ENCODE measurements at places on chromosomes 3 and 15.
A peak's percentile ranks its signal among the peaks of the same experiment; 100 is the strongest.

- DNase-seq = no peak
Measured at GRCh38 chr3:95036526-95037021, 973.7 kb downstream of the NSUN3 start.

GRCh38 chr3:155917781-155918180 lies 47.3 kb downstream of the GMPS start:
- no peak for DNase-seq

DNA sequence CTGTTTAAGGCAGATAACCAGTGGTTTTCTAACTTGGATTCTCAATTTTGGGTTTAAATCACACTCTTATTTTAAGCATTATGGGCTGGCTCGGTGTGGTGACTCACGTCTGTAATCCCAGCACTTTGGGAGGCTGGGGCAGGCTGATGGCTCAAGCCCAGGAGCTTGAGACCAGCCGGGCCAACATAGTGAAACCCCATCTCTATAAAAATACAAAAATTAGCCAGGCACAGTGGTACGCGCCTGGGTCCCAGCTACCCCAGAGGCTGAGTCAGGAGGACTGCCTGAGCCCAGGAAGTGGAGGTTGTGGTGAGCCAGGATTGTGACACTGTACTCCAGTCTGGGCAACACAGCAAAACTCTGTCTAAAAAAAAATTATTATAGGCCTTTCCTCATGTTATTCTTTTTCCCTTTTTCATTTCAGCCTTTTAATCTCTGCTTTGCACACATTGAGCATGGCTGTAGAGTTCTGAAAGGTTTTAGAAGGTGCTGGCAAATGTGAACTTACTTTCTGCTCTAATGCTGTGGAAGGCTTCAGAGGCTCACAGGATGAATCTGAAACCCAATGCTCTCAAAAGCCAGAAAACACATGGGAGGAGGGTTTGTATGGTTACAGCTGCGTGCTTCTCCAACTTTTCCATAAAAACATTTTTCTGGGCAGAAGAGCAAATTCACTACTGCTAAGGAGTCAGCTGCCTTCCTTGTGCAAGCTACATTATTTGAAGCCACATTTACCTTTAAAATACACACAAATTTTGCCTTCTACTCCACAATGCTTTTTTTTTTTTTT lies 32.5 kb downstream of the CHAC1 start:
- DNase-seq = no peak

- no peak for DNase-seq
Measured at GRCh38 chr15:81146006-81146405, 11.9 kb downstream of the CFAP161 start.

DNA sequence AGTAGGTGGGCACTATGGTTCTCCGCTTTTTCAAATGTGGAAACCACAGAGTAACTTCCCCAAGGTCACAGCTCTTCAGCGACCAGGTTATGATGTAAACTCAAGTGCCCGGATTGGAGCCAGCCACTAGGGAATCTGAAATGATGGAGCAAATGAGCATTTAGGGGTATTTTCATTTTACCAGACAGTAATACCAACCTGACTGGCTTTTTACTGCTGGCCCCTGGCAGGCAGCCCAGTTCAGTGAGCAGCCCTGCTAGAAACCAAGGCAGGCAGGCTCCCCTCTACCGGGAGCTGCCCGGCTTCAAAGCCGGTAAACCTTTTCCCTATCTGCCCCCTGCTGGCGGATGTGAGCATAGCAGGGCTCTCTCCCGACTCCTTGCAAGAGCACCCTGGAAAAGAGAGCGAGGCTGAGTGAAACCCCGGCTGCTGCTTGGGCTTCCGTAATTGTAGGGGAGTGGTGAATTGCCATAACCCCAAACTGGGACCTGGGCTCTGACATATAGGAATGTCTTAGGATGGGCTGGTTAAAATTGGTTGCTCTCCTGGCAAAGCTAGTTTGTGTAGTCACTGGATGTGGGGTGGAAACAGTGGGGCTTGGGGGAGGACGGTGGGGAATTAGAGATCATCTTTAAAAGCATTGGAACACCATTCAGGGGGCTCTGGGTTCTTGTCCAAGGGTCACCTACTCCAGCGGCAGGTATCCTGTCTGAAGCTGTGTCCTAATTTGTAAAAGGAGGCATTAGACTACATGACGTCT lies 98.0 kb upstream of the TNFAIP8L3 start:
- DNase-seq = peak; percentile 88

- DNase-seq = no peak
Measured at GRCh38 chr3:193046371-193046770, 128.7 kb upstream of the MB21D2 start.

DNA sequence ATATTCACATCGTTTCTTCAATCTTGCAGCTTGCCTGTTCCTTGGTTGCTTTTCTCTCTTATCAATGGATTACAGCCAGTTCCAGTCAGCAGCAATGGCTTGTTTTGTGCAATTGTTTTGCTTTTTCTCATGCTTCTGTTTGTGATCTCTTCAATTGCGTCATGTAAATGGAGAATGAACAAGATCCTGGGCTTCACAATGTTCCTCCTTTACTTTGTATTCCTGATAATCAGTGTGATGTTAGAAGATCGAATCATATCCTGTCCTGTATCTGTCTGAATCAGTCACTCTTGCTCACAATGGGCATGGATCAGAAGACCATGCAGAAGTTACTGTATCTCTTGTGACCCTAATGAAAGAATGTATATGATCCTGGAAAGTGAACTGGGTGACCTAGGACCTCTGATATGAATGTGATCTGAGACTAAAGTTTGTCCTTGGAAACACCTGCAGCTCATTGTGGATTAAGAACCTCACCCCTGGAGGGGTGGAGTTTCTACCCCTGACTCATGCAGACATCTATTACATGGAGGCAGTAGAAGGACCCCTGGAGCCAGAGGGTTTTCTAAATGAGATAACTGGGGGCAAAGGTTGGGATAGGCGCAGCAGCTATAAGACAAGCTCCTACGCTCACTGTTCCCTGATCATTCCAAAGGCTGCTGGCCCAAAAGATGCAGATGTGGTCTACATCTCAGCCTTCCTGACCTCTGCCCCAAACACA lies 32.2 kb downstream of the SLC24A1 start:
- no peak for DNase-seq

DNA sequence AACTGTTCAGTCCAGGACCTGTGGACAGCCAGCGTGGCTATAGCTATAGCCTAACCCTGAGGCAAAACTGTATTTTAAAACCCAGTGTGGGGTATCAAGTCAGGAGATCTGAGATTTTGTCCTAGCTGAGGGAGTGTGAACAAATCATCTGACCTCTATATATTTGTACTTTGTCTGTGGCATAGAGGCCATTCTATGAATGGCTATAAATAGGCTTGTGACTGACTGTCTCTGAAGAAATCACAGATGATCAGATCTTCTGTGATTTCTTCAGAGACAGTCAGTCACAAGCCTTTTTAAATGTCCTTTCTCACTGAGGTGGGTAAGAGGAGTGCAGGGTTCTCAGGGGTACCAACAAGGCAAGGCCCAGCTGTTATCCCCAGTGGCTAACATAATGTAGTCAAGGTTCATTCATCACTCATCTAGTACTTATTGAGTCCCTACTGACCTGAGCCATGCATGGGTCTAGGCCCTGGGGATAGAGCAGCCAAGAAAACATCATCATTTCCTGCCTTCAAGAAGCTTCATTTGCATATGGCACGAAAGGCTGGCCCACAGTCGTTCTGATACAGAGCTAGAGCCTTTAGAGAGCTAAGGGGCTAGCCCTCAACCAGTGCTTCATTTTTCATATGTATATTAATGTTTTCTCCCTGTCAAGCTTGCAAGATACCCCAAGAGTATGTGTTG lies 53.3 kb downstream of the TIPARP start:
- DNase-seq = no peak

- DNase-seq = no peak
Measured at GRCh38 chr3:47096959-47097358, 67.0 kb downstream of the SETD2 start.

- DNase-seq = no peak
Measured at GRCh38 chr3:53865732-53866499, 16.0 kb downstream of the ACTR8 start.

GRCh38 chr15:98888820-98889479 lies 118.6 kb downstream of the PGPEP1L start:
- no peak for DNase-seq

DNA sequence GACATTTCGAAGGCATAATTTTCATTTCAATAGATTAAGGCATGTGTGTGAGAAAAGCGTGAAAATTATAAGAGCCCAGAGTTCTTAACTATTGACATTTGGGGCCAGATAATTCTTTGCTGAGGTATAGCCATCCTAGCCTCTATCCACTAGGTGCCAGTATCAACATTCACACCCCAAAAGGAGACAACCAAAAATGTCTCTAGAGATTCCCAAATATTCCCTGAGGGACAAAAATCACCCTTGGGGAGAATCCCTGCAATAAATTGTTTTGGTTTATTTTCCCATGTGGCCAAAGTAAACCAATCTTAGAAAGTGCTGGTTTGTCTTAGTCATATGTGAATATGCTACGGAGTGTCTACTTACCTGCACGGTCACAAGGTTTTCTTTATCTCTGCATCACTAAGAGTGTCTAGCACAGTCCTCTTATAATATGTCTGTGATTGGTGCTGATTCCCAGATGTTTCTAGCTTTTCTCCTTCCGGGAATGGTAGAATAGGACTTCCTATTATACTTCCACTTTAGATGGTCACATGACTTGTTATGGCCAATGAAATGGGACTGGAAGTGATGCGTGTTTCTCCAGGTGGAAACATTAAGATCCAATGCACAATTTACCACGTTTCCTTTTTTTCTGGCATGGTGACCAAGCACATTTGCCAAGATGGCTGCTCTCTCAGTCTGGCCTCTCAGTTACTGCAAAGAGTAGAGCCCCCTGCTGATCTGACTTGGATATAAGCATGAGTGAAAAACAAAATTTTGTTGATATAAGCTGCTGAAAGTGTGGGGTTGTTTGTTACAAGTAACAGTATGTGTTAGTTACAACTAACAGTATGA lies 8.0 kb upstream of the KBTBD8 start:
- peak; percentile 18 for DNase-seq

DNA sequence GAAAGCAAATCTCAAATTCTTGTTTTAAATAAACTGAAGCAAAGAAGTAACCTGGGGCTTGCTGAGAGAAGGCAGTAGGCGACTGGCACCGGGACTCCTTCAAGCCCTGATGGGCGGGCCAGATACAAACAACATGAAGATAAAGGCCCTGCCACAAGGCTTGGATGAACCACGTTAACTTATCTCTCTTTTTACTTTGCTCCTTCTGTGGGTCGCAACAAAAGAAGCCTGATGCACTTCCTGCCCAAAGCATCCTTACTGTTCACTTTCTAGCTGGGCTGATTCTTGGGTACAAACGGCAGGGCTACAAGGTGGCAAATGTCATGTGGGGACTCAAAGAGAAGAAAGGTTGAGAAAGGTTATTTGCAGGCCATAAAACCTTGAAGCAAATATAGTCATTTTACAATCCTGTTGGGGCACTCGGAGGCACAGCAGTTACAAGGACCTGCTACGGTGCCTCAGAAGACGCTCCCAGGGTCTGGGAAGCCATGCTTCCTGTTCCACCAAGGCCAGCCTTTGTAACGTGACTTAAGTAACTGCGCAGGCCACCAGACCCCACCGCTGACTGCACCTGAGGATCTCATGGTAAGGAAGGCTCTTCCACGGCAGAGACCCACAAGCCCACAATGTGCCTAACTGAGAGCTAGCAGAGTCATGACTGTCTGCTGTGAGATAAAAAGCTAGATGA lies 71.1 kb downstream of the CHSY1 start:
- DNase-seq = no peak

DNA sequence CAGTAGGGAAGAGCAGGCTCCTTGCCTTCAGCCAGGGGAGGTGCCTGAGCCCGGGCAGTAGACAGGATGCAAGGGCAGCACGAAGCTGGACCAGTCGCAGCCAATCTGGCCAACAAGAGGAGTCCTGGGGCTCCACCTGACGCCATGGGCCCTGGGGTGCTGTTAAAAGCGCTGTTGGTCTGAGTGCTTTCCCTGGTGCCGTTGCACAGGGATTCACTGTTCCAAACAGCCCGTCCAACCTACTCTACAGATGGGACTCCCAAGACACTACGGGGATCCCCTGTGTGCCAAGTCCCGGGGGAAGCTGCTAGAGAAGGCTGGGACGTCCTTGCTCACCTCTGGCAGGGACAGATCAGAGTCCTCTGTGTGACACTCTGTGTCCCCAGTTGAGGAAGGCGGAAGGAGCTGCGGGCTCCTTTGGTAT lies 632 bp downstream of the CTSH start:
- DNase-seq = peak; percentile 10

- peak; percentile 44 for DNase-seq
Measured at GRCh38 chr3:198071602-198072287, 111.7 kb downstream of the LMLN start.

GRCh38 chr15:38028869-38029268 lies 94.4 kb downstream of the TMCO5A start:
- peak; percentile 52 for DNase-seq

GRCh38 chr15:59165726-59166125 lies 40.9 kb upstream of the LDHAL6B start:
- DNase-seq = no peak

DNA sequence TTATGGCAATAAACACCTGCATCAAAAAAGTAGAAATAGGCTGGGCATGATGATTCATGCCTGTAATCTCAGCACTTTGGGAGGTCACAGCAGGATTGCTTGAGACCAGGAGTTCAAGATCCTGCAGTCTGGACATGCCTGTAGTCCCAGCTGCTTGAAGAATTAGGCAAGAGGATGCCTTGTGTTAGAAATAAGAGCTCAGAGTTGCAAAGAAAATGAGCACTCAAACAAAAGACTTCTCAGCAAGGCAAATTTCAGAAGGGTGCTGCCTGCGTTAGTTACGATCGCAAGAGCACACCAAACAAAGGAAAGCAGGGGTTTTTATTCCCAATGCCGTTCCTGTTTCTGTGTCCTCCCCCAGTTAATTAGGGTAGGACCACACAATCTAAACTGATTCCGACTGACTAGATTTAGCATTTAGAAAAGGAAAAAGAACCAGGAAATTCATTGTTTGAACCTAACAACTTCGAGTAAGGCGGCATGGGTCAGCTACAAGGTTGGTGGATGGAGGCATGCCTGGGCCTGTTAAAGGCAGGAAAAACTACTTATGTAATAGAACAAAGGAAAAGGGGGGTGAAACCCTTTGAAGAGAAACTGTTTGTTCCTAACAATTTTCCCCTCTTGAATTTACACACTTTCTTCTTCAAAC lies 55.5 kb downstream of the DLG1 start:
- DNase-seq = no peak

- DNase-seq = no peak
Measured at GRCh38 chr15:99435877-99436541, 129.8 kb upstream of the MEF2A start.

DNA sequence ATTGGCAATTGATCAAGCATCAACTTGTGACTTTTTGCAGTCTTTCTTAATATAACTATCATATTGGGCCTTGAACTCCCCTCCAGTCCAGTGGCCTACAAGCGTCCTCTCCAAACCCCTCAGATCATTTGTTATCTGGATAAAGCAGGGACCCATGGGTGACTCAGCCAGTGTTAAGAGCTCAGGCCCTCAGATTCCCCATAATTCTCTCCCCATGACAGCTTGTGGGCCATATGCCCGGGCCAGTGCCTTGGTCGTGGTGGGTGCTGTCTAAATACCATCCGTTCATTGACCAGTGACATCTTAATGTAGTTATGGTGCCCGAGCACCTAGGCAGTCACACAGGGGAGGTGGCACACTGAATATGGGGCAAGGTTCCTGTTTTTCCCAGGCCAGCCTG lies 18.1 kb downstream of the MCF2L2 start:
- no peak for DNase-seq

GRCh38 chr3:197507081-197507480 lies 48.7 kb downstream of the BDH1 start:
- DNase-seq = no peak

All from inflammatory macrophage treated with lipopolysaccharide for 4 hours (primary cell).